ENCODE measurements at places on chromosomes 1 and 21.

- DNase-seq = peak; percentile 67
Measured at GRCh38 chr1:47963568-47964358, 33.4 kb downstream of the TRABD2B start.

- no peak for DNase-seq
Measured at GRCh38 chr21:42844411-42845113, 34.8 kb downstream of the WDR4 start.

- peak; percentile 93 for DNase-seq
Measured at GRCh38 chr1:85313888-85314696, 37.7 kb upstream of the BCL10 start.

DNA sequence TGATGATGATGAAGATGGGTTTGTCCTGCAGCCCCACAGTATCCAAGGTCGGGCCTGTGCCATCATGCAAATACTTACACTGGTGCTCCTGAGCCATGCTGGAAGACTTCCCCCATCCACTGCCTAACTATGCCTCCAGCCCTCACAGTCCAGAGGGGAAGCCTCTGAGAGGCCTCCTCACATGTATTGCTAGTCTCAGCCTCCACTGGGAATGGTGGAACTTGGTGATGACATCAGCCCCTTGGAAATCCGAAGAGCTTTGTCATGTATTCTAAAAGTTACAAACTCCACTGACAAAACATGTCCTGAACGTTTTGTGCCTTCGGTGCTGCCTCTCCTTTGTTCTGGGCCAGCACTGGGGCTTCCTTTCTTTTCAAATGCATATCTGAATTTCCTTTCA lies 61.1 kb upstream of the DMRTB1 start:
- no peak for DNase-seq

DNA sequence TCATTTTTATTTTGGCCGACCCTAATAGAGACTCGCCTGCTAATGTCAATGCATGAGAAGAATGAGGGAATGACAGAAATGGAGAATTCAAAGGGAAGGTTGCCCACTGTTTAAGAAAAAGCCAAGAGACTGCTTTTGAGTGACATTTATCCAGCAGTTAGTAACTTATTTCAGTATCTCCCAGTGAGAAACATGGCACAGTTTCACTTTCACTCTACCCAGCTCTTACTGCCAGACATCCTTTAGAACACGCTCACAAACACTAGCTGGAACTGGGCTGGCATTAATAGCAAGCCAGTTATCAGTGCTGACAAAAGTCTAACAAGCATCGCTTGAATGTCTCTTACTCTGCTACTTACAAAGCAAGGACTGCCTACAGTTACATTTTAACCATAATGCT lies 8.5 kb downstream of the GGPS1 start:
- DNase-seq = peak; percentile 53

All from choroid plexus epithelial cell (primary cell).